ENCODE measurements at places on chromosomes 7 and 10. TPM values are rescaled to one million over a fixed set of nuclear protein-coding genes. Genes with fewer than 3 reads are reported as not detected.

HOXA9 gene
- not detected for total RNA-seq

LRRC61 gene
- 4.3 TPM for total RNA-seq

ABCC2 gene
- 0.22 TPM for total RNA-seq

DNAJB12 gene
- total RNA-seq: 25.6 TPM

GIMAP5 gene
- 10.7 TPM for total RNA-seq

ANXA8 gene
- total RNA-seq: not detected

PDK4 gene
- 325 TPM for total RNA-seq

PLEKHA8 gene
- 3.3 TPM for total RNA-seq
